Breast epithelium (tissue), 4 donors: ENCODE measurements at places on chromosomes 4 and X. TPM values are rescaled to one million over a fixed set of nuclear protein-coding genes. Genes with fewer than 3 reads are reported as not detected.

GRCh38 chr4:117084866-117085701 lies at the start of gene TRAM1L1:
TRAM1L1 (minus strand) TSS chr4:117085576; CDS start chr4:117085393, 183 bp downstream.
- peak within 1 kb of the TSS; percentile 61 for H3K27ac ChIP-seq
- no peaks in the 10 kb centered on the region for H3K36me3 ChIP-seq
- DNase-seq: peak; percentile 62
- H3K27me3 ChIP-seq: no peaks in the 10 kb centered on the region

- H3K27ac ChIP-seq: no peak overlapping the region
- no peak overlapping the region for H3K4me3 ChIP-seq
- no peaks in the 10 kb centered on the region for H3K4me1 ChIP-seq
- no peaks in the 10 kb centered on the region for H3K27me3 ChIP-seq
- H3K36me3 ChIP-seq: no peaks in the 10 kb centered on the region
- DNase-seq: no peak
Measured at GRCh38 chr4:163697121-163697520, 202.6 kb downstream of the TMA16 start.

GRCh38 chr4:83974111-83974780 lies 438.3 kb downstream of the GPAT3 start:
- no peaks in the 10 kb centered on the region for H3K4me1 ChIP-seq
- H3K36me3 ChIP-seq: no peaks in the 10 kb centered on the region
- H3K4me3 ChIP-seq: no peak overlapping the region
- DNase-seq: no peak

DNA sequence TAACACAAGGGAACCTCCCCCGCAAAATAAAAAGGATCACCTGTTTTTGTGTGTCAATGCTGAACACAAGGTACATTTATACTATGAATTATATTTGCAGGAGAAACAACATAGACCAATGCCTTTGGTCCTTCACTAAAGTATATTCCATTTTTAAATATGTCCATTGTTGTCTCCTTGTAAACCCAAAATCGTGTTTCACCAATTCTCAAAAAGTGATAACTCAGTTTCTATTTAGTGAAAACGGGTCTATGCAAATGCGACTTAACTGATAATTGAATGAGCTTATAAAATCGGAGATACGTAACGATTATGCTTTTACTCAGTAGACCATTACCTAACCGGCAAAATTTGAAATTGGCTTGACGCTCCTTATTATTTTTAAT lies 2.1 kb downstream of the BRWD3 start:
- no peaks in the 10 kb centered on the region for H3K36me3 ChIP-seq
- peak overlapping the region; percentile 89 for H3K27ac ChIP-seq
- no peak for DNase-seq

- peak overlapping the region; percentile 68 for H3K4me3 ChIP-seq
- H3K27me3 ChIP-seq: no peaks in the 10 kb centered on the region
- no peaks in the 10 kb centered on the region for H3K36me3 ChIP-seq
- peak overlapping the region; percentile 97 for H3K27ac ChIP-seq
- DNase-seq: no peak
- no peaks in the 10 kb centered on the region for H3K4me1 ChIP-seq
Measured at GRCh38 chr4:109434007-109434971, 674 bp downstream of the SEC24B start.

DNA sequence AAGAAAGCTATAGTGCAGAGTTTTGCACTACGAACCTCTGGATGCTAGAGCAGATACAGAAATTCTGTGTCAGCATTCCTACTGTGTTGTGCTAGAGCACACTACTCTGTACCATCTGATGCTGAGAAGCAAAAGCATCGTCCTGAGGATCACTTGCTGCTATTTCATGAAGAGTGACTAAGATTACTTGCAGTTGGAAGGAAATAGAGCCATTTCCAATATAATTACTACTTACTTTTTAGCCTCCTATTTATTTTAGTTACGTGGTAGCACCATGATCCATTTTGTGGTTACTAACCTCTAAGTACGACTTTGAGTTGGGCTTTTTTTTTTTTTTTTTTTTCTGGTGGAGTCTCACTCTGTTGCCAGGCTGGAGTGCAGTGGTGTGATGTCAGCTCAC lies 226.7 kb downstream of the PALLD start:
- no peak for DNase-seq
- no peaks in the 10 kb centered on the region for H3K27me3 ChIP-seq
- peak overlapping the region; percentile 9 for H3K27ac ChIP-seq
- no peak overlapping the region for H3K4me3 ChIP-seq
- no peaks in the 10 kb centered on the region for H3K36me3 ChIP-seq

- H3K27me3 ChIP-seq: no peaks in the 10 kb centered on the region
- no peak overlapping the region for H3K4me3 ChIP-seq
- no peaks in the 10 kb centered on the region for H3K36me3 ChIP-seq
Measured at GRCh38 chr4:111066001-111066400, 443.1 kb upstream of the PITX2 start.

DNA sequence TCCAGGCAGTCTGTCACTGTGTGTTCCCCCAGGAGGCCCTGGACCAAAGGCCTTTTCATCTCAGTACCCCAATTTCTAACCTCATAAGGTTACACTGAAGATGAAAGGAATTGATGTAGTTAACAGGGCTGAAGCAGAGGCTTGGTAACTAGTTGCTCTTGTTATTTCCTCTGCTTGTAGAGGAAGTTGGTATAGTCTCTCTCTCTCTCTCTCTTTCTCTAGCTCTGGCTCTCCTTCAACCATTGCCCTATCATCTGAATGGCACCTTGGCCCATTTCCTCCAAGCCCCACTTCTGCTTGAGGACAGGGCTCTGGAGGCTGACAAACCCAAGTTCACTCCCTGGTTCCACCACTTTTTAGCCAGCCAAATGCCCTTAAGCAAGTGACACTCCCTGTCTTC lies 96.1 kb downstream of the MAMLD1 start:
- no peaks in the 10 kb centered on the region for H3K4me1 ChIP-seq
- no peak overlapping the region for H3K4me3 ChIP-seq
- no peak overlapping the region for H3K27ac ChIP-seq
- DNase-seq: no peak

- H3K27ac ChIP-seq: no peak overlapping the region
- DNase-seq: no peak
- H3K4me1 ChIP-seq: no peaks in the 10 kb centered on the region
Measured at GRCh38 chrX:250965-251364, 30.2 kb upstream of the PLCXD1 start.

DNA sequence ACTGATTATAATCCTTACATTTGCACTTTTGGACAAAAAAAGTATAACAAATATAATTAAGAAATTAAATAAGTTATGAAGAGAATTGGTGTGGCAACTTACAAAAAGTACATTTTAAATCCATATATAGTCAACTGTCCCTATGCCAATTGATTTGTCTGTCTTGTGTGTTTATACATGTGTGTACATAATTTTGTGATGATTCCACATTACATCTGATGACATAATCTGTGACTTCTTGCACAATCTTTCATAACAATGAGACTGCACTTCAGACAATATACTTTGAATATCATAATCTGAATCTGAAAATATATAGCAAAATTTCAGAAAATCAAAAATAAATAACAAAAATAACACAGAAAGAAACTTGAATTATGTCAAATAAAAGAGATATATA lies 953.4 kb downstream of the FAT4 start:
- H3K36me3 ChIP-seq: no peaks in the 10 kb centered on the region
- DNase-seq: no peak
- H3K27me3 ChIP-seq: no peaks in the 10 kb centered on the region

DNA sequence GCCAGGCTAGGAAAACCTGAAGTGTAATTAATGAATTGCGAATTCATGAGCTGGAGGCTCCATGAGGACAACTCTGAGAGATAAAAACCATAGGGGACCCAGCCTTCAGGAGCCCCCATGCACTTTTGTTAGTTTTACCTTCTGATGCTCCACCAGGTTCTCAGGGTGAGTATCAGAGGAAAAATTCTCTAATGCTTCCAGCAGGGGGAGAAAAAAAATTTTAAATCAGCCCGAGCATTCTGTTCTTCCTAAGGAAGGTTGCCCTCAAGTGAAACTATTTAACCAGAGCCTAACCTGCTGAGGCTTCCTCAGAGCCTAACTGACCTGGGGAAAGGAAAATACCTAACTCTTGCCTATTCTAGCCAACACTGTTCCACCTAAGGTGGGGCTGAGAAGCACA lies 552.6 kb downstream of the PPARGC1A start:
- no peak overlapping the region for H3K4me3 ChIP-seq
- DNase-seq: no peak
- H3K36me3 ChIP-seq: no peaks in the 10 kb centered on the region
- H3K27me3 ChIP-seq: no peaks in the 10 kb centered on the region
- no peak overlapping the region for H3K27ac ChIP-seq
- H3K4me1 ChIP-seq: no peaks in the 10 kb centered on the region

ABCB7 gene
- total RNA-seq: 70.5 TPM

CLDN34 gene
- total RNA-seq: not detected

ATP1B4 gene
- total RNA-seq: not detected

YIPF7 gene
- total RNA-seq: 0.73 TPM

TAF1 gene
- total RNA-seq: 54.4 TPM

EPGN gene
- 0.33 TPM for total RNA-seq

GAGE1 gene
- not detected for total RNA-seq
